CD8-positive, alpha-beta T cell (primary cell): ENCODE measurements at places on chromosomes 5 and 9.

DNA sequence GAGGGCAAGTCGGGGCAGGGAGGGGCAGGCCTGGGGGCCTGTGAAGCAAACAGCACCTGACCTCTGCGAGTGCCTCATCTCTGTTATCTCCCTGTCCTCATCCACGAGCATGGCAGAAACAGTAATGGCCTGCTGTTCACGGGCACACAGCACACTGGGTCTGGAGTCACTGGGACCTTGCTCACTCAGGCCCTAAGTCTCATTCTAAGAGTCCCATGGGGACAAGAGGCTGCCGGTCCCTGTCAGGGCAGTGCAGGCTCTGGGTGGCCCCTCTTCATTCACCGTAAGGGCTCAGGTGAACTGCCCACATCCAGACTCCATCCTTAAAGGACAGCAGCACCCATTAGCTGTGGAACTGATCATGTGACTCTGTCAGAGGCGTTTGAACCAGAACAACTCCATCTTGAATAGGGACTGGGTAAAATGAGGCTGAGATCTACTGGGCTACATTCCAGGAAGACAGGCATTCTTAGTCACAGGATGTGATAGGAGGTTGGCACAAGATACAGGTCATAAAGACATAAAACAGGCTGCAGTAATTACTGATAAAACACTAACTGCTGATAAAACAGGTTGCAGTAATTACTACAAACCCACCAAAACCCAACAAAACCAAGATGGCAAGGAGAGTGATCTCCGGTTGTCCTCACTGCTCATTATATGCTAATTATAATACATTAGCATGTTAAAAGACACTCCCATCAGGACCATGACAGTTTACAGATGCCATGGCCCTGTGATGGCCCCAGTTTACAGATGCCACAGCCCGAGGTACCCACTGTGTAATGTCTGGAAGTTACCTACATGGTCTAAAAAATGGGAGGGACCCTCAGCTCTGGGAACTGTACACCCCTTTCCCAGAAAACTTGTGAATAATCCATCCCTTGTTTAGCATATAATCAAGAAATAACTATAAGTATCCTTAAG lies 28.7 kb downstream of the BICD2 start:
- DNase-seq, result no peak

GRCh38 chr5:139850423-139851016 lies 54.9 kb downstream of the PSD2 start:
- DNase-seq, result no peak

- no peak for DNase-seq
These were observed 29.3 kb downstream of the ERAP1 start for GRCh38 chr5:96778409-96778808.

DNA sequence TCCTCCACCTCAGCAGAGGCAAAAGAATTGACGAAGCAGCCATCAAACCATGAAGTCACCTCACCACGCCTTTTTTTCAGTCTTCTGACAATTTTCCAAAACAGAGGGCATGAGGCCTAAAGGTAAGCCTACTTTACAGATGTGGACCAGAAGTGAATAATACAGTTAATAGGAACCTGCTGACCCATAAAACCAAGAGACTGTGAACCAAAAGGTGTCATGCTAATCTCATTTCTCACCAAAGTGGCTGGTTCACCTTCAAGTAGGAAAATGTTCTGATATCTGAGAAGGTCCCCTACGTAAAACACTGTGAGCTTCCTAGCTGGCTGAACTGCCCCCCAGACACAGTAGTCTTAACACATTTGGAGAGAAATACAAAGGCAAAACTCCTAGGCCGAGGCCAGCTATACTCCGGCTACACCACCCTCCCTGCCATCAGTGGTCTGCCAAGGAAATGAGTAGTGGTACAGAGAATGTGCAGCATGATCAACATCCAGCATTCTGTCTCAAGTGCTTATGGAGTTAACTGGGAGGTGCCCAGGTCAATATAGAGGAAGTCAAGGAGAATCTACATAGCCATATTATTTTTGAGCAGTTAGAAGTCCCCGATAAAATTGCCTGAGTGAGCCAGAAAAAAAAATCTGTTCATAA lies 19.3 kb upstream of the F2RL2 start:
- DNase-seq, result no peak

- no peak for DNase-seq
These were observed 3.3 kb downstream of the SLC23A1 start for GRCh38 chr5:139379626-139380449.

DNA sequence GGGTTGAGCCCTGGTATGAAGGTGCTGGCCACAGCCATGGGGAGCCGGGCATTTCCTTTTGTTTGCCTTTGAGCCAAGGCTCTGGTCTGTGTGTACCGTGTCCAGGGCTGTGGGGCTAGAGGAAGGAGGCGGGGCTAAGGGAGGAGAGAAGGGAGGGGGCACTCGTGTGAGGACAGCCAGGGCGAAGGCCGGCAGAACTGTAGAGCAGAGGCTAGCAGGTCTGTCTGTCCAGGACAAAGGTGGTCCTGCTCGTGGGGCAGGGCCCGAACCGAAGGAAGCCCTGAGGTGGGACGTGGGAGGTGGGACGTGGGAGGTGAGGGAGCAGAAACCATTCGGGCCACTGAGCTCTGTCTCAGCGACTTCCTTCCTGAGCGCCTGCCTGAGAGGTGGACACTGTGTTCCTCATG lies 41.3 kb upstream of the TESK1 start:
- DNase-seq, result no peak

DNA sequence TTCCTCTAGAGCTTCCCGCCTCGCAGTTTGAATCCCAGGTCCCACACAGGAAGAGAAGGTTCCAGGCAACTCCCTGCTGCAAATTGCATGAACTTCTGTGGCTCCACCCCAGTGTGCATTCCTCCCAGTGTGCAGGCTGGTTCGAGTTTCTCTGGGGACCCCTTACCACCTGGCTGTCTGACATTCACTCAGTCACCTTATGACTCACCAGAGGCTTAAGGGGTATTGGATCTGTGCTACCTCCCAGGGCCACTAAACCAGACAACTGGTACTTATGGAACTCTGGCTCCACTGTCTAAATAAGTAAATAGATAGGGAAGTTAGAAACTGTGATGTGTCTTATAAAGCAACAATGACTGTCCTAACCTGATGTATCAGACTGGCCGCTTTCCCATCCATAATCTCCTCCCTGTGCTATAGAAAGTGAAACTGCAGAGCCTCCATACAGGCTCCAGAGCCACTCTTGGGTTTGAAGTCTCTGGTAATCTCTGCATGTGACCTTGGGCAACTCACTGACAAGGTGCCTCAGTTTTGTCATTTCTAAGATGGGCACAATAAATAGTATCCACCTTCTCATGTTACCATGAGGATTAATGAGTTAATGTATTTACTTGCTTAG lies 720.6 kb downstream of the SEMA5A start:
- no peak for DNase-seq

DNA sequence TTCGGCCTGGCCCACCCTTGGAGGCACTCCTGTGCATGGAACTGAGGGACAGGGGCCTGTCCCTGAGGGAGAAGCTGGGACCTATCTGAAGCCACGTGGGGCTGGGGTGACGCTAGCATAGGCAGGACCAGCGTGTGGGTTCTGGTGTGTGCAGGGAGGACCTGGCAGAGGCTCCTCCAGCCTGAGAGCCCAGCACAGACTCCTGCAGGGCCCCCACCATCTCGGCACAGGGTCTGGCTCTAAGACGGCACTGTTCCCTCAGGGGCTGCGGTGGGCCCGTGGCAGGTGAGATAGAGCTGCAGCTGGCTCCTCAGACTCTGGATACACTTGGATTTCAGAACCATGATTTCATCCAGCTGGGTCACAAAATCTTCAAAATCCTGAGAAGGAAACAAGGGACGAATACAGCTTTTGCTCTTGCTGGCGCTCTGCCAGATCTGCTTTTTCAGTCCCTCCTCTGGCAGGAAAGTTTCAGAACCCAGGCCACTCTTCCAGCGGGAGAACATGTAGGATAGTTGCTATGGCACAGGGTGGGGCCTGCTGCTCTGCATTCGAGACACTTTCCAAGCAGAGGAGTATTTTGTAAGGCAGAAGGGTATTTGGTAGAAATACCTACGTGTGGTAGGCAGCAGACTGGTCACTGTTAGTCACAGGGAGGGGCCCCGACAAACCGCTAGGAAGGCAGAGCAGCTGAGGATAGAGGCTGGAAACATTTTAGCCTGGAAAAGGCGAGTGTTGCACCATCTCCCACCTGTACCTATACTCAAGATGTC lies 74.7 kb downstream of the KIF24 start:
- no peak for DNase-seq

- DNase-seq, result no peak
These were observed 45.3 kb upstream of the SIL1 start for GRCh38 chr5:139243425-139243970.

DNA sequence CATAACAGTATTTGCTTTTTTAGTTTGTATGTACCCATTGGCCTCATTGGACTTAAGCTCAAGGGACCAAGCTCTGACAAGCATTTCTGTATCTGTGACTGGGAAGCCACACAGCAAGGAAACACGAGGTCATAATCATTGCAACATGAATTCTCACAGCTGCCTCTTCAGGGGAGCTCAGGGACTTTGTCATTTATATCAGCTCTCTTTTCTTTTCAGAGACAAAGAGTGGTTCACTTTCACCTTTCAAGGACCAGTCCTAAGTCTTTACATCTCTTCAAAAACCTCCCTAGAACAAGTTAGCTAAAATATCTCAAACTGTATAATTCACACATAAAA lies 58.6 kb downstream of the ADAMTS12 start:
- DNase-seq, result no peak

- no peak for DNase-seq
These were observed 791.8 kb upstream of the C9orf72 start for GRCh38 chr9:28365020-28365640.

GRCh38 chr9:94588681-94589080 lies 4.9 kb downstream of the FBP2 start:
- no peak for DNase-seq
